ENCODE measurements at places on chromosomes 16 and 17.
A peak's percentile ranks its signal among the peaks of the same experiment; 100 is the strongest.

- DNase-seq: no peak
Measured at GRCh38 chr16:80120899-80121521, 419.8 kb upstream of the DYNLRB2 start.

- no peak for DNase-seq
Measured at GRCh38 chr17:61495161-61495857, 43.1 kb downstream of the TBX4 start.

- no peak for DNase-seq
Measured at GRCh38 chr17:62219221-62219899, 154.3 kb upstream of the MED13 start.

DNA sequence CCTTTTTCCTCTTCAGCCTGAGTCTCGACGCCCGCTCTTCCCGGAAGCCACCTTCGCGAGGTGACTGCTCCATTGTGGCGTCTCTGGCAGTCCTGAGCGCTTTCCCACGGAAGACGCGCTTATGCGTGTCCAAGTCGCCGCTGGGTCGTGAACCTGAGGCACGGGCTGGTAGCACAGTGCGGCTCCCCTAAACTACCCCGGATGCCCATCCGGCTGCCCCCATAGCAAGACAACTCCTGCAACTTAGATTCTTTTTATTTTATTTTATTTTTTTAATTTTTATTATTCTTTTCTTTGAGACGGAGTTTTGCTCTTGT, 2.1 kb upstream of the ESRP2 start:
- DNase-seq: no peak

GRCh38 chr16:30786115-30786935, 680 bp downstream of the ZNF629 start:
- no peak for DNase-seq

GRCh38 chr16:77403732-77404131, 31.1 kb downstream of the ADAMTS18 start:
- DNase-seq: no peak

- no peak for DNase-seq
Measured at GRCh38 chr17:77439189-77440018, 298.6 kb downstream of the SEC14L1 start.

- DNase-seq: peak; percentile 61
Measured at GRCh38 chr17:47663912-47664623, 14.3 kb downstream of the KPNB1 start.

- DNase-seq: no peak
Measured at GRCh38 chr16:81608523-81609209, 164.1 kb downstream of the CMIP start.

GRCh38 chr16:30566531-30566930, 5.0 kb downstream of the ZNF688 start:
- no peak for DNase-seq

GRCh38 chr16:54366943-54367342, 80.4 kb upstream of the IRX3 start:
- DNase-seq: no peak

- DNase-seq: no peak
Measured at GRCh38 chr16:52581530-52581929, 34.6 kb upstream of the TOX3 start.

DNA sequence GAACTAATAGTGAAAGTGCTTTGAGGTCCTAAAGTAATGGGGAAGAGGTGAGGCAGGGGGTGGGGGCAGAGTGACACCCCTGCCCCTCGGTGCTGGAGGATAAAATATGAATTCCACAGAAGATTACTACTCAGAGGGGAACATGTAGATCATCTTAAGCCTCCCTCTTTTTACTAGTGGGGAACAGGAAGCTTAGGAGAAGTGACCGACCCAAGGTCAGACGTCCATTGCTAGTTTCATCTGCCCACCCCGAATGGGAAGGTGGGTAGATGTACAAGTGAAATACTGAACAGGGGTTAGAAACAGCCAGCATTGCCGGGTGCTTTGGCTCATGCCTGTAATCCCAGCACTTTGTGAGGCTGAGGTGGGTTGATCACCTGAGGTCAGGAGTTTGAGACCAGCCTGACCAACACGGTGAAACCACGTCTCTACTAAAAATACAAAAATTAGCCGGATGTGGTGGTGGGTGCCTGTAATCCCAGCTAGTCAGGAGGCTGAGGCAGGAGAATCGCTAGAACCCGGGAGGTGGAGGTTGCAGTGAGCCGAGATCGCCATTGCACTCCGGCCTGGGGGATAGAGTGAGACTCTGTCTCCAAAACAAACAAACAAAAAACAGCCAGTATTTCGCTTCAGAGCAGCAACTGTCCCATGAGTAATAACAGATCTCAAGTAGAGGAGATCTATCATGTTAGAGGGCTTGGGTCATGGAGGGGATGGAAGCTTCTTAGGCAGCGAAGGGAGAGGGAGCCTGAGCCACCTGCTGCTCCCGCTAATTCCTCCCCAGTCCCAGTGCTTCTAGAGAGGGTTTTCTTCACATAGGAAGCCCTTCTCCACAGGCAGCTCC, 1.2 kb upstream of the NR1D1 start:
- no peak for DNase-seq

GRCh38 chr17:78230996-78231935, at the start of gene TMEM235:
TMEM235 (plus strand) TSS chr17:78231631; CDS start chr17:78232024, 393 bp downstream.
- no peak for DNase-seq

- no peak for DNase-seq
Measured at GRCh38 chr16:11432856-11433395, 87.7 kb downstream of the RMI2 start.

- no peak for DNase-seq
Measured at GRCh38 chr17:65278820-65279184, 141.6 kb downstream of the RGS9 start.

GRCh38 chr16:54055864-54056263, 230.7 kb downstream of the IRX3 start:
- no peak for DNase-seq

- no peak for DNase-seq
Measured at GRCh38 chr16:56549744-56550385, 15.0 kb upstream of the MT4 start.

- no peak for DNase-seq
Measured at GRCh38 chr16:8581831-8582580, 8.3 kb downstream of the TMEM114 start.

- no peak for DNase-seq
Measured at GRCh38 chr17:75996665-75997590, 3.7 kb upstream of the CDK3 start.

- no peak for DNase-seq
Measured at GRCh38 chr17:27550291-27550930, 80.6 kb upstream of the LGALS9 start.
